ENCODE measurements at places on chromosomes 1 and 21.

DNA sequence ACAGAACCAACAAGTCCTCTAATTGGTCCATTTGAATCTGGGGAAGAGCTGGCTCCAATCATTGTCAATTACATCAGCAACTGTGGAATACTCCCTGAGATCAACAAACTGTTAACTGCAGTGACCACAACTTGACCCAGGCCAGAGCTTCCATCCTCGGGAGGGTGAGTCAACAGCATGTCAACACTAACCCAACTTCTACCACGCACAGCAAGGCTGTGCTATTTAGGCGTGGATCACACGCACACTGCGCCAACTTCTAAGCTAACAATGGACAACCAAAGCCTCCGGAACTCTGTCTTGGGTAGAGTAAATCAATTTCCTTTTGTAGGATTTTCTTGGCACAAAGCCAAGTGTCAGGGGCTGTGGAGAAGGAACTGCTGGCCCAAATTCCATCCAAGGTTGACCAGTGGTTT, 30.4 kb downstream of the APP start:
- no peak for DNase-seq

DNA sequence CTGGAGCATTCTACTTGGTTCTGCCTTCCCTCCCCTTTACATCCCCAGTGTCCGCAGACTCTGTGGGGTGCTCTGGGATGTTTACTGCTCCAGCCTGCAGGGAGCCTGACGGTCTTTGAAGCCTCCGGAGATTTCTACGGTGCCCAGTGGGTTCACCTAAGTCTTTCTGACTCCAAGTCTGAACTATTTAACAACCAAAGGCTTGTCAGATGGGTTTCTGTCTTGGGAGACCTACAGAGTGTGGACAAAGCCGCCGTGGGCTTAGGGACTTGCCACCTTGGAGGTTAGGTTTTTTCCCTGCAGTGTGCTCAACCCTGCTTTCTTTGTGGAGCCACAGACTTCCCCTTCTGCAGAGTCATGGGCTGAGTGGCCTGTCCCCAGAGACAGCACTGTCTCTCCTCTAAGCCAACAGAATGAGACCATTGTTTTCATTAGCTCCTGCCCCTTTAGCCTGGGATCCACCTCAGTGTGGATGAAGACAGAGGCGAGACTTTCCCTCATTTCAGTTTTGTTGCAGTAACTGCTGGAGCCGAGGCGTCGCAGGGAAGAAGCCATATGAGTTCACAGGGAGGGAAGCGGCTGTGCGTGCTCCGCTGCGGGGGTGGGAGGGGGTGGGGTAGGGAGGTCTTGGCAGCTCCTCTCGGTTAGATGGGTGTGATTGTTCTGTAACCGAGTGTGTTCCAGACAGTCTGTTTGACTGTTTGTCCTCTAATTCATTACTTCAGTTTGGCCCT, 120.7 kb downstream of the CNIH3 start:
- DNase-seq = no peak

DNA sequence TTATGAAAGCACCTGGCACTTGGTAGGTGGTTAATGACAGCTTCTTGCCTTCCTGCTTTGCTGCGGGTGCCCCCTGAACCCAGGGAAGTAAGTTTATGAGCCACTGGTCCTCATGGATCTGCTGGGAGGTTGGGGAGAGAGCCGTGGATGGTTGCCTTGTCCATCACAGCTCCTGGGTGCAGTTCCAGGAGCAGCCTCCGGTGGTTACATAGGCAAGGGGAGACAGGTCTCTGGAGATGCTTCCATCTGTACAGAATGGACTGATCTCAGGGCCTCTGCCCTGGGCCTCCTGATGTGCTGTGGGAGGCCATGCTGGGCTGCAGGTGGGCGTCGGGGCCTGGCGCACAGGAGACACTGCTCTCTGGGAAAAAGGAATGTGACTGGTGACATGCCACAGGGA, 31.6 kb upstream of the ARHGEF10L start:
- no peak for DNase-seq

GRCh38 chr21:39533545-39534380, 79.0 kb upstream of the B3GALT5 start:
- no peak for DNase-seq

GRCh38 chr21:43361493-43362296, 65.2 kb downstream of the SIK1 start:
- DNase-seq = no peak

GRCh38 chr1:24553931-24554330, 2.0 kb upstream of the NCMAP start:
- DNase-seq = no peak

- no peak for DNase-seq
Observed at GRCh38 chr1:198519639-198520501, 20.6 kb downstream of the ATP6V1G3 start.

GRCh38 chr1:117173006-117173405, 37.7 kb downstream of the VTCN1 start:
- DNase-seq = no peak

GRCh38 chr1:147046189-147046862, 108.2 kb downstream of the NBPF12 start:
- no peak for DNase-seq

GRCh38 chr1:209427811-209428210, 155.7 kb upstream of the CAMK1G start:
- no peak for DNase-seq
